Kidney (tissue), 22 donors: ENCODE measurements at places on chromosomes 7 and 10. TPM values are rescaled to one million over a fixed set of nuclear protein-coding genes. Genes with fewer than 3 reads are reported as not detected.

ITGA8 gene
- total RNA-seq = 22.1 TPM

C10orf95 gene
- 2.7 TPM for total RNA-seq

CPXM2 gene
- total RNA-seq = 18.1 TPM

CCDC3 gene
- 33.5 TPM for total RNA-seq

PARD3 gene
- 47.5 TPM for total RNA-seq

INA gene
- 0.16 TPM for total RNA-seq

SEPHS1 gene
- 53.5 TPM for total RNA-seq

SFXN2 gene
- 17.3 TPM for total RNA-seq

GIMAP6 gene
- total RNA-seq = 48.7 TPM

GIMAP1 gene
- 10.2 TPM for total RNA-seq

LRMDA gene
- 23.2 TPM for total RNA-seq

ZNF425 gene
- 2.5 TPM for total RNA-seq

AKR1D1 gene
- not detected for total RNA-seq

MPLKIP gene
- total RNA-seq = 32.1 TPM

TAS2R4 gene
- total RNA-seq = 2.5 TPM

DDC gene
- total RNA-seq = 7.8 TPM

OLAH gene
- 0.50 TPM for total RNA-seq

ASAH2 gene
- 1.3 TPM for total RNA-seq

EN2 gene
- total RNA-seq = 0.13 TPM

ICA1 gene
- 41.8 TPM for total RNA-seq

GARIN1A gene
- total RNA-seq = 2.5 TPM

LRRN3 gene
- total RNA-seq = 1.1 TPM

COL13A1 gene
- total RNA-seq = 5.2 TPM

NANOS1 gene
- total RNA-seq = 1.1 TPM

FXYD4 gene
- total RNA-seq = 109 TPM

POLR2J2 gene
- 10.5 TPM for total RNA-seq

FAM241B gene
- total RNA-seq = 7.6 TPM

FFAR4 gene
- total RNA-seq = 1.0 TPM

PDZD7 gene
- total RNA-seq = 1.6 TPM

GFRA1 gene
- 22.3 TPM for total RNA-seq

CFAP46 gene
- 8.3 TPM for total RNA-seq

CDHR1 gene
- 1.1 TPM for total RNA-seq

BET1 gene
- 25.8 TPM for total RNA-seq

NPFFR1 gene
- 0.09 TPM for total RNA-seq

TLX1 gene
- total RNA-seq = not detected

PSMG3 gene
- 29.7 TPM for total RNA-seq

ANXA8 gene
- 0.16 TPM for total RNA-seq

ACTL6B gene
- not detected for total RNA-seq

SPDYE11 gene
- not detected for total RNA-seq

DGKB gene
- total RNA-seq = 1.5 TPM

FGFBP3 gene
- 2.7 TPM for total RNA-seq

ZKSCAN5 gene
- total RNA-seq = 9.1 TPM

IDI2 gene
- not detected for total RNA-seq

NEUROD6 gene
- total RNA-seq = not detected

SH2D4B gene
- 0.09 TPM for total RNA-seq

PILRA gene
- 18.8 TPM for total RNA-seq

EBLN1 gene
- not detected for total RNA-seq
